ENCODE measurements at places on chromosomes 12 and 14. TPM values are rescaled to one million over a fixed set of nuclear protein-coding genes. Genes with fewer than 3 reads are reported as not detected.

DNA sequence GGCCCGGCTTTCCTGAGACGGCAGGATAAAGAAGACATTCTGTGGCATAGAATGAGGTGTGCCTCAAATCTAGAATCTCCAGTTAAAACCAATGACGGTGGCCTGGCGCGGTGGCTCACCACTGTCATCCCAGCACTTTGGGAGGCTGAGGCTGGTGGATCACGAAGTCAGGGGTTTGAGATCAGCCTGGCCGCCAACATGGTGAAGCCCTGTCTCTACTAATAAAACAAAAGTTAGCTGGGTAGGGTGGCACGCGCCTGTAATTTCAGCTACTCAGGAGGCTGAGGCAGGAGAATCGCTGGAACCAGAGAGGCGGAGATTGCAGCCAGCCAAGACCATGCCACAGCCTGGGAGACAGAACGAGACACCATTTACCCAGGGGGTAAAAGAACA, 193.6 kb downstream of the ALG10 start:
- DNase-seq: no peak
- no peaks in the 10 kb centered on the region for H3K27me3 ChIP-seq
- H3K36me3 ChIP-seq: no peaks in the 10 kb centered on the region
- no peak overlapping the region for H3K4me3 ChIP-seq
- H3K4me1 ChIP-seq: no peaks in the 10 kb centered on the region

DNA sequence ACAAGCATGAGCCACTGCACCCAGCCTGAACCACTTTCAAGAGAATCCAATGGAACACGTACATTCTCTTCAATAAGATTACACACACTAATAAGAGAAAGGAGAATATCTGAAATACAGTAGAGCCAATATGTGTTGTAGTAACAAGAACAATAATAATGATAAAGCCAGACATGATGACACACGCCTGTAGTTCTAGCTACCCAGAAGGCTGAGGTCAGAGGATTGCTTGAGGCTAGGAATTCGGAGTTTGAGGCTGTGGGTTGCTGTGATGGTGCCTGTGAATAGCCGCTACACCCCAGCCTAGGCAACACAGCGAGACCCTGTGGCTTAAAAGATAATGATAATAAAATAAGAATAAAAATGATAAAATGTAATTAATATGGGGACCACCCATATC, 15.6 kb downstream of the APOBEC1 start:
- H3K4me1 ChIP-seq: no peaks in the 10 kb centered on the region
- no peak overlapping the region for H3K27ac ChIP-seq
- peaks cover 15% of the 10 kb centered on the region for H3K27me3 ChIP-seq
- no peak overlapping the region for H3K4me3 ChIP-seq
- no peaks in the 10 kb centered on the region for H3K36me3 ChIP-seq
- DNase-seq: no peak

DNA sequence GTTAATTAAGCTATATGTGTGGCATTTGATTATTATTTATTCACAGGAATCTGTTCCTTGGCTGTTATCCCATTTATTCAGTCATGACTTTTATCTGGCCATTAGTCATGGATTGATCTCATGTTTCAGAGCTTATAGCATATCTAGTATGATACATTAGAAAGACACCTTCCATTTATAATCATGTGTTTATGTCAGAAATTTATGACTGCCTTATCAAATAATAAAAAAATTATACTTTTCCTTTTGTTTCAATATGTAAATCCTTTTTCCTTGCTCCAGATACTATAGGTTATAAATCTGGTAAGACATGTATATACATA, 248.0 kb upstream of the PDE3A start:
- H3K27me3 ChIP-seq: no peaks in the 10 kb centered on the region
- DNase-seq: peak; percentile 8
- H3K4me1 ChIP-seq: no peaks in the 10 kb centered on the region
- H3K36me3 ChIP-seq: no peaks in the 10 kb centered on the region
- no peak overlapping the region for H3K27ac ChIP-seq
- no peak overlapping the region for H3K4me3 ChIP-seq

- H3K4me3 ChIP-seq: no peak overlapping the region
- no peak for DNase-seq
- H3K27ac ChIP-seq: no peak overlapping the region
- no peaks in the 10 kb centered on the region for H3K4me1 ChIP-seq
- H3K27me3 ChIP-seq: no peaks in the 10 kb centered on the region
Measured at GRCh38 chr12:99128246-99128802, 483.2 kb downstream of the APAF1 start.

GRCh38 chr14:35855876-35856481, 29.8 kb downstream of the BRMS1L start:
- DNase-seq: no peak
- no peak overlapping the region for H3K4me3 ChIP-seq
- H3K36me3 ChIP-seq: 0 out of 2 replicates have a peak, but pooled peaks cover 9% of the 10 kb centered on the region
- no peak overlapping the region for H3K27ac ChIP-seq

- DNase-seq: peak; percentile 31
- H3K4me1 ChIP-seq: peaks cover 9% of the 10 kb centered on the region
- H3K4me3 ChIP-seq: no peak overlapping the region
- no peaks in the 10 kb centered on the region for H3K27me3 ChIP-seq
- H3K36me3 ChIP-seq: peaks cover 31% of the 10 kb centered on the region
- H3K27ac ChIP-seq: no peak overlapping the region
Measured at GRCh38 chr14:102077382-102077709, 9.5 kb downstream of the HSP90AA1 start.

- H3K36me3 ChIP-seq: no peaks in the 10 kb centered on the region
- H3K27me3 ChIP-seq: peaks cover 24% of the 10 kb centered on the region
- DNase-seq: peak; percentile 41
- no peak overlapping the region for H3K27ac ChIP-seq
- H3K4me3 ChIP-seq: no peak overlapping the region
Measured at GRCh38 chr12:97716356-97716755, 253.8 kb downstream of the RMST start.

DNA sequence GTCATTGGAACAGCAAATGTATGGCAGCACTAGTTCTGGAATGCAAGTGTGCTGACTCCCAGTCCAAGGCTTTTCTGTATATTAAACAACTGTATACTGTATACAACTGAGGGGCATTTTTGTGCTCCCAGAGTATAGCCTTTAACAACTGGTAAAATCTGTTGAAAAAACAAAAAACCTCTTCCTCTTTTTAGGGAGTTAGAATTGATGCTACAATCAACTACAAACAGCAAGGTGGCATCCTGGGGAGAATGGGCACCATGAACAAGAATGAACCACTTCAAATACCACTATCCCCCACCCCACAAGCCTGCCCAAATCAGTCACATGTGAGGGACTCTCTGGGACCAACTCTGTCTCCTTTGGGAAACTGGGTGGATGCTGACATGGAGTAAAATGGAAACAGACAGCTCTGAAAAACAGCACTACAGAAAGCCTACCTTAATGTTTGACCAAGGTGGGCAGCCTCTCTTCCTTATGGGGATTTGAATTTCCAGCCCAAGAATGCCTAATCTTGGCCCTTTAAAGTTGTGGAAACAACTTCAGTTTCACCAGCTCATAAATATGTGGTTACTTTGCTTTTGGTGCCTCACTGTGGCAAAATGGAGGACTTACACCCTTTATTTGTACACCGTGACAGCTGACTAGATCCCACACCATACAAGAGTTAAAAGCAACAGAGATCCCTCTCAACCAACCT, 7.5 kb downstream of the VTI1B start:
- no peak overlapping the region for H3K27ac ChIP-seq
- no peaks in the 10 kb centered on the region for H3K27me3 ChIP-seq

DNA sequence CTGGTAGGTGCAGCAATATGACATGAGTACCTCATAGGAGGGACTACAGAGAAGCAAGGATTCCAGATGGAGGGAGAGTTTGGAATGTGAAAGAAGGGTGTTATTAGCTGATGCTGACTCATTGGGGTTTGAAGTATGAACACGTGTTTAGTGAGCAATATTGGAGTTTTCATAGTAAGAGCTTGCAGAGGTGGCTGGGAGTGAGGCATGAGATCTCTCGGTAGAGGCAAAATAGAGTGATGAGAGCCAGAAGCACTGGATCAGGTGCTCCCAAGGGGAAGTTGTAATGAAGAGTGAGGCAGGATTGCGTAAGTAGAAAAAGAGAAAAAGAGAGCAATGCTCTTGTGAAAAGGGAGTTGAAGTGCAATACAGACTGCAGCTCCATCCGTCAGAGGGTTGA, 42.1 kb downstream of the MGST1 start:
- no peaks in the 10 kb centered on the region for H3K27me3 ChIP-seq
- H3K36me3 ChIP-seq: no peaks in the 10 kb centered on the region
- H3K4me3 ChIP-seq: no peak overlapping the region
- H3K27ac ChIP-seq: no peak overlapping the region
- DNase-seq: peak; percentile 15

DNA sequence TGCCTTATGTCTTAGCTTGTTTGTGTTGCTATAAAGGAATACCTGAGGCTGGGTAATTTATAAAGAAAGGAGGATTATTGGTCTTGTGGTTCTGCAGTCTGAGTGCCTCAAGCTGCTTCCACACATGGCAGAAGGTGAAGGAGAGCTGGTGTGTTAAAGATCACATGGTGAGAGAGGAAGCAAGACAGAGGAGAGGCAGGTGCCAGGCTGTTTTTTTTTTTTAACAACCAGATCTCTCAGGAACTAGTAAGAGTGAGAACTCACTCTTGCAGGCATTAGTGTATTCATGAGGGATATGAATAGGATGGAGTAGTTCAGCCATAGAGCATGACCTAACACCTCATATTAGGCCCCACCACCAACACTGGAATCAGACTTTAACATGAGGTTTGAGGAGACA, 123.4 kb downstream of the CMAS start:
- H3K4me1 ChIP-seq: no peaks in the 10 kb centered on the region
- no peak overlapping the region for H3K4me3 ChIP-seq
- no peak for DNase-seq

DNA sequence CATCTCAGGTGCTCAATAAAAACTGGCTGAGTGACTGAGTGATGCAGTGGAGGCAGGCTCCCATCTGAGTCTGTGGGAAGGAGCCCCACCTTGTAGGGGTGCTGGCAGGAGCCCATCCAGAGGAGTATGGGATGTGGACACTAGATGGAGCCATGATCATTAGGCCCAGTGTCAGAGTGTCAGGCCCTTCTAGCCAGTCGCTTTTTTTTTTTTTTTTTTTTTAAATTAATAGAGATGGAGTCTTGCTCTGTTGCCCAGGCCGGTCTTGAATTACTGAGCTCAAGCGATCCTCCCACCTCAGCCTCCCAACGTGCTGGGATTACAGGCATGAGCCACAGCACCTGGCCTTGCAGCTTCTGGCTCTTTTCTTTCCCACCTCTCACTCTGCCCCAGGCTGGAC, 11.5 kb downstream of the RITA1 start:
- peak overlapping the region; percentile 25 for H3K27ac ChIP-seq
- H3K4me1 ChIP-seq: peaks cover 14% of the 10 kb centered on the region
- DNase-seq: peak; percentile 88
- H3K4me3 ChIP-seq: no peak overlapping the region
- H3K36me3 ChIP-seq: peaks cover 10% of the 10 kb centered on the region

Gene FOXA1
- total RNA-seq: 249 TPM

Gene CELA1
- not detected for total RNA-seq

Gene PLA2G1B
- total RNA-seq: not detected

All from PC-3 (cell line).